Ascending aorta (tissue), 2 donors: ENCODE measurements at places on chromosomes 2 and 18. TPM values are rescaled to one million over a fixed set of nuclear protein-coding genes. Genes with fewer than 3 reads are reported as not detected.

GRCh38 chr2:118148809-118149208 is 60.5 kb downstream of the INSIG2 start:
- H3K27me3 ChIP-seq = no peaks in the 10 kb centered on the region
- H3K36me3 ChIP-seq = no peaks in the 10 kb centered on the region
- no peaks in the 10 kb centered on the region for H3K4me1 ChIP-seq
- no peak for DNase-seq
- no peak overlapping the region for H3K27ac ChIP-seq

GRCh38 chr2:217468042-217468830 is 534.6 kb downstream of the TNS1 start:
- no peak overlapping the region for H3K27ac ChIP-seq
- DNase-seq = no peak
- no peaks in the 10 kb centered on the region for H3K4me1 ChIP-seq

Gene MC2R
- total RNA-seq = not detected

DNA sequence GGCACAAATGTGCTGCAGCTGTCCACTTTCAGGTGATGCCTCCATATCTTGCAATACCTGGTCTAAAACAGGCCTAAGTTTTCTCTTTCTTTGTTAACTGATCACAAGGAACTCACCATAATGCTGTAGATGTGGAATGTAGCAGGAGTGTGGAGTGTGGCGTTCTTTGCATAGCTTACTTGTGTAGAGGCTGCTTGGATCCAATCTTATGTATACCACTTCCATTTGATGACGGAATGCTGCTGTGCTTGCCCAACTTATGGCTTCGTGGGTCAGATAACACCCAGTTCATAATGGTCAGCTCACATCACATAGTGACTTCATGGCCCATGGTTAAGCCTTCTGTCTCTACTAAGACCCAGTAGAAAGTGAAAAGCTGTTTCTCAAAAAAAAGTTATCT is 114.5 kb downstream of the LAMA3 start:
- H3K4me3 ChIP-seq = no peak overlapping the region
- no peak overlapping the region for H3K27ac ChIP-seq
- no peaks in the 10 kb centered on the region for H3K36me3 ChIP-seq
- H3K27me3 ChIP-seq = no peaks in the 10 kb centered on the region
- no peak for DNase-seq
- no peaks in the 10 kb centered on the region for H3K4me1 ChIP-seq

- no peak for DNase-seq
- no peaks in the 10 kb centered on the region for H3K36me3 ChIP-seq
- H3K4me3 ChIP-seq = no peak overlapping the region
- H3K27ac ChIP-seq = no peak overlapping the region
Observed at GRCh38 chr2:108293850-108294249, 5.2 kb downstream of the SULT1C2 start.

- no peak overlapping the region for H3K4me3 ChIP-seq
- no peaks in the 10 kb centered on the region for H3K4me1 ChIP-seq
- no peaks in the 10 kb centered on the region for H3K27me3 ChIP-seq
- H3K36me3 ChIP-seq = no peaks in the 10 kb centered on the region
Observed at GRCh38 chr18:62368100-62368499, 43.0 kb downstream of the TNFRSF11A start.

DNA sequence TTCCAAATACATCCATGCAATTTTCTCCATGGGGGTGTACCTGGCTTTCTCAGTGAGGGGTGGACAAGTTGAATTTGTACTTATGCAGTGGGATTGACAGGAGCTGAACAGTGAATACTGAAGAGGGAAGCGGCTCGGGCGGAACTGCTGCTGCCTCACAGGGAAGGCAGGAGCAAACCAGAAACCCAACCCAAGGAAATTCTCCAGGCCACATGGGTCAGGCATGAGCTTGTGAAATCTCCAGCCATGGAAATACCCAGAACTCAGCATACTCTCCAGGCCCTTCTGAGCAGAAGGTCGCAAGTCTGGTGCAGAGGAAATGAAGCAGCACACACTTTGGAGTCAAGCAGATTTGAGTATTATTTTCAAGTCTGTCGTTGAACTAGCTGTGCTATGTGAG is 26.5 kb upstream of the INO80C start:
- peaks cover 8% of the 10 kb centered on the region for H3K4me1 ChIP-seq
- H3K36me3 ChIP-seq = no peaks in the 10 kb centered on the region
- no peak overlapping the region for H3K27ac ChIP-seq
- no peaks in the 10 kb centered on the region for H3K27me3 ChIP-seq
- DNase-seq = no peak
